CD8-positive, alpha-beta memory T cell (primary cell): ENCODE measurements at places on chromosomes 13 and 19.

DNA sequence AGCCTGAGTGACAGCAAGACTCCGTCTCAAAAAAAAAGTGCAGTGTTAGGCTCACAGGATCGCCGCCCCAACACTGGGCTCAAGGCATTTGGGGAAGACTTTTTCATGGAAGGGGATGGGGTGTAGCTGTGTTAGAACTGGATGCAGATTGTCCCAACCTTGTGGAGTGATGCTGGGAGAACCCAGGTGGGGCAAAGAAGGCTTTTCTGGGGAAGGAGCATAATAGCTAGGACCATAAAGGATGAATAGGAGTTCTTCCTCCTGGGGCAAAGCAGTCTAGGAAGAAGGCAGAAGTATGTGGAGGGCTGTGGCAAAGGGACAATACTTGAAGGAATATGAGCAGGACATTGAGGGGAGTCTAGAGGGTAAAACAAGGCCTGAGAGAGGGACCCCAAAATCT is 11.2 kb downstream of the TLE6 start:
- H3K4me3 ChIP-seq: no peak overlapping the region
- H3K4me1 ChIP-seq: no peaks in the 10 kb centered on the region
- no peaks in the 10 kb centered on the region for H3K27me3 ChIP-seq
- no peak overlapping the region for H3K27ac ChIP-seq

- H3K27me3 ChIP-seq: no peaks in the 10 kb centered on the region
- no peak for DNase-seq
- no peak overlapping the region for H3K27ac ChIP-seq
- no peak overlapping the region for H3K4me3 ChIP-seq
- H3K36me3 ChIP-seq: no peaks in the 10 kb centered on the region
These were observed 20.3 kb downstream of the HPN start for GRCh38 chr19:35061583-35062373.

DNA sequence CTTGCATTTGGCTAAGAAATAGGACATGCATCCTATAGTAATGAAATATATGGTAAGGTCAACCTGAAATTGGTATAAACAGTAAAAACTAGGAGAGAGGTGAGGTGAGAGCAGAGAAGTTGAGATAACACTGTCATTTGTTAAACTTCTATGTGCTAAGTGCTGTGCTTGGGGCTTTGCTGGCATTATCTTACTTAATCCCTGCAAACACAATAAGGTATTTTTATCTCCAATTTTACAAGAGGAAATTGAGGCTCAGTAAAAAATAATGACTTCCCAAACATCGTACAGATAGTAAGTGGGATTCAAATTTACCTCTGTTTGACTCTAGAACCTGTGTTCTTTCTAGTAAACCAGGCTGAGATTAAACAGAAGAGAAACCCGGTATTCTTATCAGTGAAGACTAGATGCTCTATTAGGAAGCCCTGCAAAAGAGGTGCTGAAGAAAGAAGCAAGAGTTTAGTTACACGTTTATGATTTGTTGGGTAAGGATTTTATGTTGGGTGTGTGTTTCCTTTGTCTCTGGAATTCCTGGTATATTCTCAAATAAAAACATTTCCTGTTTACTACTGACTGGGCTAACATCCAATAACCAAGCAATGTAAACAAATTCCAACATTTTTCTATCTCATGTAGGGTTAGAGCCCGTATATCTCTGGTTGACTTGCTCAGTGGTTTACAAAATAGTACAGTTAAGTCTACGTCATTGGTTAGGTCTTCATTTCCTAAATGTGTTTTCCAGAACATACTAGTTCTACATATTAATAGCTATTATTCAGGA is 137.3 kb upstream of the FNDC3A start:
- H3K4me1 ChIP-seq: no peaks in the 10 kb centered on the region
- H3K36me3 ChIP-seq: no peaks in the 10 kb centered on the region

DNA sequence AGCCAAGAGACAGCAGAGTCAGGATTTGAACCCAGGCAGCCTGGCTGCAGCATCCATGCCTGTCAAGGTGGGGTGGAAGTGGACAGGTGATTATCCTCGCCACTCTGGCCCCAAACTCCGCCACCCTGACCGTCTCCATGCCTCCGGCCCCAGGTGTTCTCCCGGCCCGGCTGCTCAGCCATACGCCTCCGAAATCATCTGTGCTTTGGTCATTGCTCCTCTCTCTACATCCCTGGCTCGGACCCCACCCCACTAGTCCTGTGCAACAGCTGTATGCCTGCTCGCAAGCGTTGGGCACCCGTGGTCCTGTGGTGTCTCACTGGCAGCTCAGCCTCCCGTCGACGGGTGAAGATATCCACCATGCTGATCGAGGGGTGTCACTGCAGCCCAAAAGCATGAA is 3.9 kb downstream of the DAND5 start:
- H3K4me1 ChIP-seq: no peaks in the 10 kb centered on the region
- no peaks in the 10 kb centered on the region for H3K27me3 ChIP-seq
- no peak overlapping the region for H3K4me3 ChIP-seq
- no peak for DNase-seq
- no peaks in the 10 kb centered on the region for H3K36me3 ChIP-seq

DNA sequence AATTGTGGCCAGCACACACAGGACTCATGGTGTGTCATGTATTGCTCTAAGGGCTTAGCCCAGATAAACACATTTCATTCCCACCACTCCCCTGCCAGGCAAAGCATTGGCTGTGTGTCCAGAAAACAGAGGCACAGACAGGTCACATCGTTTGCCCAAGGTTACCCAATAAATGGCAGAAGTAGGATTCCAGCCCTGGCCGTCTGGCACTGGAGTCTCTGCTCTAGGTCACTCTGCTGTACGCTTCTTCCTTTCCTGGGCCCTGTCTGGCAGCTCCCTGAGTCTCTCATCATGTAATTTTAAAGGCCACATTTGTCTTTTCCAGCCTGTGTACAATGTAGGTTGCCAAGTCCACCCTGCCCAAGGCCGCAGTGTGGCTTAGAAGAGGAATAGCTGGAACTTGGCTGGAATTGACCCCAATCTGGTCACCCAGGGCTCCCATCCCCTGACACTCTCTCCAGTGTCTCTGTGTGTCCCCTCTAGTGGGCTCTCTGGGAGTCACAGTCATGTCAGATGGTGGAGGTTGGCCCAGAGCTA is 264.5 kb upstream of the TSHZ3 start:
- H3K27me3 ChIP-seq: no peaks in the 10 kb centered on the region
- no peaks in the 10 kb centered on the region for H3K4me1 ChIP-seq
- DNase-seq: no peak
- H3K4me3 ChIP-seq: no peak overlapping the region

- no peaks in the 10 kb centered on the region for H3K27me3 ChIP-seq
- H3K4me3 ChIP-seq: no peak overlapping the region
- no peaks in the 10 kb centered on the region for H3K4me1 ChIP-seq
- no peak for DNase-seq
- no peak overlapping the region for H3K27ac ChIP-seq
- no peaks in the 10 kb centered on the region for H3K36me3 ChIP-seq
These were observed 759.2 kb upstream of the SLITRK1 start for GRCh38 chr13:84641491-84641890.

DNA sequence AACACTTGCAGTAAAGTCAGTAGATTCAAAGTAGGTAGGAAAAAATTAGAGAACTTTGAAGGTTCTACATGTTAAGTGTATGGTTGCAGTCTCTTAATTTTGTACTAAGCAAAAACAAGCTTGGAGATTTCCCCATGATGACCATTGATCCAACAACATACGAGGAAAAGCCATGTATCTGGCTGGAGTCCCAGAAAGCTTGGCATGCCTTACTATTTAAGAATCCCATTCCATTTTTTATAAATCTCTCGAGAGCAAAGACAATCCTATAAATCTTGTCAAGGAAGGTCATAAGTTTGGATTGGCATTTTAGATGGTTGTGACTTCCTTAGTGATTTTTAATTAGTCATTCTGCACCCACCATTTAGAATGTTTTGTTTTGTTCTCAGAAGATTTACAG is 495.9 kb downstream of the GPC5 start:
- H3K4me1 ChIP-seq: no peaks in the 10 kb centered on the region
- no peak overlapping the region for H3K27ac ChIP-seq
- no peaks in the 10 kb centered on the region for H3K27me3 ChIP-seq
- no peak for DNase-seq
- no peak overlapping the region for H3K4me3 ChIP-seq

GRCh38 chr19:16470541-16470910 is 1.2 kb downstream of the EPS15L1 start:
- no peaks in the 10 kb centered on the region for H3K36me3 ChIP-seq
- H3K4me3 ChIP-seq: peak overlapping the region; percentile 50
- no peak overlapping the region for H3K27ac ChIP-seq

DNA sequence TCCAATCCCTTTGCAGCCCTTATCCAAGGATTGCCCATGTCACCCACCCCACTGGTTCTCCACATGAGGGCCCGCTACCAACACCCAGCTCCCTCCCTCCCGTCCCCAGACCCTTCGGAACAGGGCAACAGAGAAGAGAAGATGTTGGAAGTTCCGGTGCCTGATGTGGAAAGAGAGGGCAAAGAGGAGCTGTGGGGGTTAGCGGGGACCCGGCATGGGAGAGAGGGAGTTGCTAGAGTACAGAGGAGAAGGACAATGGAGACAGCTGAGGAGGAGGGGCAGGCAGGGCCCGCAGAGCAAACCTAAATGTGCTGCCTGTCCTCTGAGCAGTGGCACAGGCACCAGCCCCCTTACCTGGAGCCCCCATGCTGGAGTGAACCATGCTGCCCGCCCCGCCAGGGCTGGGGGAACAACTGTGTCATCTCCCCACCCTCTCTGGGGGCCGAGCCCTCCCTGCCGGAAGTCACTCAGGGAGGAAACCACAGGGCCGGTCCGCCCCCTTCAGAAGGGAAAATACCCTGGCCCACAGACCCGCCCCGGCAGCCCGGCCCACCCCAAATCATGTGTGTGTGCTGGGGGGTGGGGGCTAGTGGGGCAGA is at the start of gene POU2F2:
TSS of gene POU2F2 (minus strand) at position 417 of the 599 bp plus-strand sequence. CDS start at position 382, 35 bp downstream.
- no peaks in the 10 kb centered on the region for H3K27me3 ChIP-seq
- peak within 1 kb of the TSS; percentile 90 for H3K4me3 ChIP-seq
- DNase-seq: peak; percentile 86
- H3K4me1 ChIP-seq: peaks cover 43% of the 10 kb centered on the region
- H3K27ac ChIP-seq: peak within 1 kb of the TSS; percentile 56
- H3K36me3 ChIP-seq: no peaks in the 10 kb centered on the region
